ENCODE measurements at places on chromosomes 2 and 18. TPM values are rescaled to one million over a fixed set of nuclear protein-coding genes. Genes with fewer than 3 reads are reported as not detected.

FAM228A gene
- 0.19 TPM for total RNA-seq

ABCG8 gene
- not detected for total RNA-seq

ADCYAP1 gene
- not detected for total RNA-seq

SNTG2 gene
- total RNA-seq = 1.7 TPM

DSG1 gene
- 60.2 TPM for total RNA-seq

EVX2 gene
- not detected for total RNA-seq

TTL gene
- 21.6 TPM for total RNA-seq

ERFE gene
- not detected for total RNA-seq

SP3 gene
- total RNA-seq = 71.3 TPM

ASB3 gene
- total RNA-seq = 14.7 TPM

FANCL gene
- 13.0 TPM for total RNA-seq

RTP5 gene
- total RNA-seq = 0.12 TPM

IL1RN gene
- total RNA-seq = 1,093 TPM

SERPINB3 gene
- total RNA-seq = 668 TPM

ZNF514 gene
- total RNA-seq = 4.9 TPM

POTEI gene
- total RNA-seq = not detected

KCNS3 gene
- 11.3 TPM for total RNA-seq

GAL3ST2 gene
- total RNA-seq = not detected
